ENCODE measurements at places on chromosomes 6 and 20.

DNA sequence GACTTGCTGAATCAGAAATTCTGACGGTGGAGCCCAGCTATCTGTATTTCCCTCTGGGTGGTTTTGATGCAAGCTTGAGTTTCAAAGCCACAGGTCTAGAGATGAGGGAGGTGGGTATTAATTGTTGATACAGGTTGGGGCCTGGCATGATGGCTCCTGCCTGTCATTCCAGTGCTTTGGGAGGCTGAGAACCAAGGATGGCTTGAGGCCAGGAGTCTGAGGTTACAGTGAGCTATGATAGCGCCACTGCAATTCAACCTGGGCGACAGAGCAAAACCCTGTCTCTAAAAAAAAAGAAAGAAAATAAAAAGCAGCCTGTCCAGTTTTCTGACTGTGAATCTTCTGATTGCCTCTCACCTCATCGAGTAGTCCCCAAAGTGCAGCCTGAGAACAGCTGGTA is 184.8 kb upstream of the SASH1 start:
- no peak for DNase-seq

GRCh38 chr6:128511506-128511905 is 8.9 kb downstream of the PTPRK start:
- no peak for DNase-seq

- no peak for DNase-seq
These were observed 7.7 kb upstream of the BICRAL start for GRCh38 chr6:42774201-42774600.

DNA sequence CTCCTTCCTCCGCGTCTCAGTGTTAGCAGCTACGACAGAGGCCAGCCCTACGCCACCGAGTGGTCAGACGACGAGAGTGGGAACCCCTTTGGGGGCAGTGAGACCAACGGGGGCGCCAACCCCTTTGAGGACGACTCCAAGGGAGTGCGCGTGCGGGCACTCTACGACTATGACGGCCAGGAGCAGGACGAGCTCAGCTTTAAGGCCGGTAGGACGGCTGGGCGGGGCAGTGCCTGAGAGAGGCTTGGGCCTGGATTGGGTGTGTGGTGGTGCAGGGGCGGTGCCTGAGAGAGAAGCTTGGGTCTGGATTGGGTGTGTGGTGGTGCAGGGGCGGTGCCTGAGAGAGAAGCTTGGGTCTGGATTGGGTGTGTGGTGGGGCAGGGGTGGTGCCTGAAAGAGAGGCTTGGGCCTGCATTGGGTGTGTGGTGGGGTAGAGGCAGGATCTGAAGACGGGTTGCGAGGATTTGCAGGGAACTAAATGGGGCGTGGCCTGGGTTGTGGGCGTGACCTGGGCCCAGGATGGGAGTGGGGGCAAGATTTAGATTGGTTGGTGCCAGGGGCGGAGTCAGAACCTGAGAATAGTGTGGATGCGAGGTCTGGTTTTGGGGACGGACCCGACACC is 24.4 kb downstream of the SPDEF start:
- no peak for DNase-seq

GRCh38 chr6:48472091-48472490 is 361.1 kb upstream of the PTCHD4 start:
- DNase-seq = no peak

- DNase-seq = no peak
These were observed 64.0 kb downstream of the MAP3K5 start for GRCh38 chr6:136728033-136728939.

DNA sequence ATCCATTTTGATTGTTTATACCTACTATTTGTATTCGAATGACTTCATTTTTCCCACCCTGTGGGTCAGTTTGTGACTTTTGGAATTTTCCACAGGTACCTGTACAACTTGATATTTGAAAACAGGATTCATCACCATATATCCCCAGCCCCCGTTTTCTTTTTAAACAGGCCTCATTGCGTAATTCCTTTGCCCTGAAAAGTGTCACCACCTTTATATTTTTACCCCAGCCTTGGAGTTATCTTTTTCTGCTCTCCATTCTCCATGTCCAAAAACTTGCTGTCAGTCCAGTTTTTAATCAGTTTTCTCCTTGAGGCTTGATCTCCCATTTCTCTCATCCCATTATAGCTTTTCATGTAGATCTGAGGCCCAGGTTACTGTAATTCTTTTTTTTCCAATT is 16.6 kb downstream of the ZKSCAN8 start:
- DNase-seq = no peak

DNA sequence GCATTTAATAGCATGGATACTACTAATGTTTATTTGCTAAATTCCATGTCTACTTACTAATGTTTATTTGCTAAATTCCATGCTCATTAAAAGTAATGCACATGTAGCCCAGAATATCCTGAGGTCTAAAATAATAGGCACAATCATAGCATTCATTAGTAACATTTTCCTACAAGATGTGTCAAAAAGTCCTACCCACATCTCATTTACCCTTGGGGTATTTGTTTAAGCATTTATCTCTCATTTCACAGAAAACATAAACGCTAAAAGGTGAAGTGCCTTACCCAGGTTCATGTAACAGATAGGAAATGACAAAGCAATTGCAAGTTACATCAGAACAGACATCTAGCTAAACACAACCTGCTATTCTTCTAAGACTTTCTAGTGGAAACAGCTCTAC is 457.1 kb downstream of the HACE1 start:
- DNase-seq = no peak

GRCh38 chr6:116280161-116280932 is 617 bp upstream of the TSPYL1 start:
- DNase-seq = no peak

DNA sequence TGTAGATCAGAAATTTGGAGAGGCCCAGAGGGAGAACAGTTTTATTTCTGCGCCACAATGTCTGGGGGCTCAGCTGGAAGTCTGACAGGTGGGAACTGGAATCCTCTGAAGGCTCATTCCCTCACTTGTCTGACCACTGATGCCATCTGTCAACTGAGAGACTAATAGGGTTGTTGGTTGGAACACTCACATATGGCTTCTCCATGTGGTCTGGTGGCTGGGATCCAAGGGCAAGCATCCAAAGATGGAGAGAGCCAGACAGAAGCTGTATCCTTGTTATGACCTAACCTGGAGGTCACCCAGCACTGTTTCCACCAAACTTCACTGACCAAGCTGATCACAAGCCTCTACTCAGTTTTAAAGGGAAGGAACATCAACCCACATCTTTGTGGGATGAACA is 117.9 kb upstream of the AKAP12 start:
- no peak for DNase-seq
